Femur (tissue), 1 donor: ENCODE measurements at places on chromosomes 5 and 9.

DNA sequence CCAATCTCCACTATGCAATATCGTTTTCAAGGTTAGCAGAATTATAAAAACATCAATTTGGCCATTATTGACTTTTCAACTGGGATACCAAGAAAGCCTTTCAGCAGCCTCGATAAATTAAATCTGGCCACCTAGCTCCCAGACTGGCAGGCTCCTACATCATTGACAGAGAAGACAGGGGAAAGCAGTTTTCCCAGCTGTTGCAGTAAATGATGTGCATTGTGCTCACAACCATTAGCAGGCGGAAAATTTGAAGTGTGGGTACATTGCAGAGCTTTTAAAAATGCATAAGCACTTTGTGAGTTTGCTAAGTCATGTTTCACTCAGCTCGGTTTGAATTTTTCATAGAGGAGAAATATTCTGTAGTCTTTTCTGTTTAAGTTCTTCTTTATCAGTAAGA, 297.9 kb downstream of the KCTD16 start:
- DNase-seq, result peak; percentile 35

DNA sequence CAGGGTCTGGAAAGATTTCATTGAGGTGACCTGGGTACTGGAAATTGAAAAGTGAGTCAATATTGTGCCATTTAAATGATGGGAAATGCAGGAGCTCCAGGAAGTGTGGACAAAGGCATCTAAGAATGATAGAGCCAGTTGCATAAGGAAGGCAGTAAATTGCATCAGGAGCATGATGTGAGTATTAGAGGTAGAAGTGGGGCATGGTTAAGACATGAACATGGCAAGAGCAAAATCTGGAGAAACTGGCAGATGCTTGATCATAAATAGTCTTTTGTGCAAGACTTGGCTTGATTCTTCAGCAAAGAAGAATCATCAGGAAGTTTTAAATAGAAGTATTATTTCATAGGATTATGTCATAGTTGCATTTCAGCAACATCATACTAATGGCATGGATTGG, 157.4 kb upstream of the PUM3 start:
- DNase-seq, result no peak

GRCh38 chr5:120464627-120465435, 731 bp downstream of the PRR16 start:
- peak; percentile 59 for DNase-seq

GRCh38 chr5:98425640-98426039, 347.8 kb upstream of the RGMB start:
- DNase-seq, result no peak

- DNase-seq, result no peak
Observed at GRCh38 chr9:38251036-38251860, 141.3 kb upstream of the ALDH1B1 start.

DNA sequence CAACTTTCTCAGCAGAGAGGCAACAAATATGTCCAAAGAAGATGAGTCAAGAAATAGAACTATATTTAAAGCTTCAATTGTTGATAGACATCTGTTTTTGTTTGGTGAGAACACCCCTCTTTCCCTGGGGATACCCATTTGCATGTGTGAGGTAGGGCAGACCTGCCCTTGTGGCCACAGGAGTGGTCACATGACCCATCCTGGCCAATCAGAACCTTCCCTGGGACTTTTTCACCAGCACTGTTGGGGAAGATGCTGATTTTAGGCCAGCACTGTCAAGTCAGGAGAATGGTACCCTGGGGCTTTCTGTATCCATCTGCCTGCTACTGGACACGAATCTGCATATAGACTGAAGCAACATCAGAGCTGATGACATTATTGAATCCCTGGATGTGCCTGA, 211.2 kb downstream of the CDK5RAP2 start:
- DNase-seq, result no peak

GRCh38 chr5:55771175-55771655, 33.4 kb downstream of the DDX4 start:
- DNase-seq, result no peak

DNA sequence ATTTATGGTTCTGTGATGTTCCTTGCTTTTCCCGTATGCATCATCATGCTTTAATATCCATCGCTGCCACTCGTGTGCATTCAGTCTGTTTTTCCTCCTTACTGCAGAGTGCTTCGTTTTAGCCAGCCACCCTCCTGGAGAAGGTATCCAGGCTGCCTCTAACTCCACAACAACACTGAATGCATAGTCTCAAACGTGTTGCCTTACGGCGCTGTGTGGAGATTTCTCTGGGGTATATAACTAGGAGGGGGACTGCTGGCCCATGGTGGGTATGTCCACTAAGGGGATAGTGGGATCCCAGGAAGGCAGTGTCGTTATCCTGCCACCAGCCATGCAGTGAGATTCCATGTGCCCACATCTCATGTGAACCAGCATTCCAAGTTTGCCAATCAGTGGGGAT, 16.4 kb downstream of the BTNL9 start:
- DNase-seq, result no peak

DNA sequence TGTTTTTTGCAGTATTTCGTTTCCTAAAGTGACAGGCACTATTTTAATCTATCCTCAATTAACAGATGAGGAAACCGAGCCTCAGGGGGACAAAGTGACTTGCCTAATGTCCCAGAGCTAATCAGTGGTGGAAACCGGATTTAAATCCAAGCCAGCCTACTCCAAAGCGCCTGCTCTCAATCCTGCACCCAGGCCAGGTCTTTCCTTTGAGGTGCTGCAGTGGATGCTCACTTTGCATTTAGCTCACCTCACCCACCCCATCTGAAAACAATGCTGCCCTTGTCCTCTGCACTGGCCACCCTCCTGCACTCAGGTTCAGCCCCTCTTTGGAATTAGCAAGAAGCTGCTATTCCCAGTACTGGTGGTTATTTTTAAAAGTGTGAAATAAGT, 16.0 kb downstream of the ANGPTL2 start:
- no peak for DNase-seq
